Gastroesophageal sphincter (tissue), 4 donors: ENCODE measurements at places on chromosomes 3 and 15.

DNA sequence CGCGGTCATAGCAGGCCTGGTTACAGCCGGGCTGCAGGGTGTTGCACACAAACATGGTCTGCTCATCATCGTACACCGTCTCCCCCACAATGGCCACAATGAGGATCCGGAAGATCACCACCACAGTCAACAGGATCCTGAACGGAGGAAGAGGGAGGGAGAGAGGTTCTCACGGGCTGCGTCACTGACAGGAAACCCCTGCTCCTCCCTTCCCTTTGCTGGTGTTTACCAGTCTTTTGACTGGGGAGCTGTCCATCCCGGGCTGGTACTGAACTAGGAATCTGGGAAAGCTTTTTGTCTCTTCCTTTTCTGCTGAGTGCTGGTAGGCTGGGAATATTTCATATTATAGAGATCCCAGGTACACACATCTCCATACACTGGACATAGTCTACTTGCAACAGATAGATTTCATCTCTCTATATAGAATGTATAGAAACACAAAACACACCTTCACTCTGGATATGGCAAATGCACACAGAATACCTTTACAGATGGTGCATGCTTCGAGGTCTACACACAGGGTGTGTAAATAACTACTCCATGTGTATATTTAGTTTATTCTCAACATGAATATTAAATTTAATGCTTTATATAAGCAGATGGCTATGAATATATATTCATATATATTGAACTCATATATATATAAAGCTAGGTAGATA lies 1.4 kb downstream of the GJD2 start:
- no peak for ATAC-seq

GRCh38 chr3:100629421-100630127 lies 20.2 kb downstream of the ADGRG7 start:
- no peak for ATAC-seq

- no peak for ATAC-seq
Measured at GRCh38 chr3:186849374-186849975, 7.0 kb downstream of the ADIPOQ start.

DNA sequence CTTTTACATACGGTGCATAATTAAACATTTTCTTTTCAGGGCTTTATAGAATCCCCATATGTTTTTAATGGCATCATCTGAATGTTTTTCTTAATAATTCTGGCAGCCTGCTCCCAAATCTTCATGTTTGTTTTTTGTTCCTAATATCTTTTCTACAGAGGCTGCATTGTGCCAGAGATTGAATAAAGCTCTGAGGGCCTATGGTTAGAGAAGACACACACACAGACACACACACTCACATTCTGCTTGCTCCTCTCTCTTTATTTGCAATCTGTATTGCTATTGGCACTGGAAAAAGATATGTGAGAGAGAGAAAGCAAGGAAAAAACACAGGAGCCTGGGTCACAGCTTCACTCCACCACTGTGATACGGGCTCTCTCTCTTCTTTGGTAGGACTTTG lies 136.0 kb downstream of the MECOM start:
- ATAC-seq = no peak

- no peak for ATAC-seq
Measured at GRCh38 chr3:184563941-184564684, 2.5 kb downstream of the EPHB3 start.

DNA sequence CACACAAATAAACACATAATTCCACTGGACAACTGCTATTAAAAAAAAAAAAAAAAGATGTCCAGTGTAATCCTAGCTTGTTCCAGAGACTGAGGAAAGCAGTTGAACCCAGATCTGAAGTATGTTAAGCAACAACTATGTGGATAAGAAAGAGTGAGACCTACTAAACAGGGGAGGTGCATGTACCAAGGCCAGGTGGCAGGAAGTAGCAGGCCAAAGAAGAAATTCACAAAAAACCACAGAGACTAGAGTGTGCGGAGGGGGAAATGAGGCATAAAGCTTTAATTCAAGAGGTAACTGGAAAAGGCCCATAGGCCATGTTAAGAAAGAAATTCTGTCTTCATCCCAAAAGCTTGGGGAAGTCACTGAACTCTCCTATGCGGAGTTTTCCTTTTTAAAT lies 490.0 kb downstream of the NAALADL2 start:
- no peak for ATAC-seq

GRCh38 chr3:32592696-32593353 lies 22.2 kb upstream of the DYNC1LI1 start:
- no peak for ATAC-seq

DNA sequence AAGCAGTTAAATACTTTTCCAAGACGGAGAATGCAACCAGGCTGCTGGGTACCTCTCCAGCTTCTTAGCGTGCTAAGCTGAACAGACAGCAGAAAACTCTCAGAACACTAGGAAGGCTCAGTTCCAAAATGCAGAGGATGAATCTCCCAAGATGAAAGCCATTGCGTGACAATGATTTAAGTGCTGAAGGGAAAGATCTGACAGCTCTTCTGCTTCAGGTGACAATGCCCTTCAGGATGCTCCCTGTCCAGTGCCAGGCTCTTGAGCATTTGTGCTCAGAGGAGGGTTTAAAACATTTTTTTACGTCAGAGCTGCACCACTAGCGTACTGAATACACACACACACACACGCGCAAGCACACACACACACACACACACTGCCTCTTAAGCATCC lies 26.3 kb downstream of the ARHGEF3 start:
- ATAC-seq = no peak

DNA sequence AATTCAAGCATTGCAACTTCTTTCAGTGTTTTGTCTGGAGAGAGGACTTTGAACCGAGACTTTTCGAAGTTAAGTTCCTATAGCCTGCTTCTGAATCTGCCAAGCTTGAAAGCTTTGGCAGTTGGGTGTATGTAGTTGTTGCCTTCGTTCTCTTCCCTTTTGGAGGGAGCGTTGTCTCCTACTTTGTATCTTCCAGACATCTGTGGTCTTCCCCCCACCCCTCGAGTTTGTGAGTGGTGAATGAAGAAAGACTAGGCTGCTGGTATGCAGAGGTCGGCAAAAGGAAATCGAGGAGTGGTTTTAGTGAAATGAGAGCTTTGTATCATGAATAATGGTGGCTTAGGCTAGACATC lies 1.3 kb downstream of the CTNNB1 start:
- ATAC-seq = no peak

- no peak for ATAC-seq
Measured at GRCh38 chr3:116517308-116517707, 72.0 kb upstream of the LSAMP start.

DNA sequence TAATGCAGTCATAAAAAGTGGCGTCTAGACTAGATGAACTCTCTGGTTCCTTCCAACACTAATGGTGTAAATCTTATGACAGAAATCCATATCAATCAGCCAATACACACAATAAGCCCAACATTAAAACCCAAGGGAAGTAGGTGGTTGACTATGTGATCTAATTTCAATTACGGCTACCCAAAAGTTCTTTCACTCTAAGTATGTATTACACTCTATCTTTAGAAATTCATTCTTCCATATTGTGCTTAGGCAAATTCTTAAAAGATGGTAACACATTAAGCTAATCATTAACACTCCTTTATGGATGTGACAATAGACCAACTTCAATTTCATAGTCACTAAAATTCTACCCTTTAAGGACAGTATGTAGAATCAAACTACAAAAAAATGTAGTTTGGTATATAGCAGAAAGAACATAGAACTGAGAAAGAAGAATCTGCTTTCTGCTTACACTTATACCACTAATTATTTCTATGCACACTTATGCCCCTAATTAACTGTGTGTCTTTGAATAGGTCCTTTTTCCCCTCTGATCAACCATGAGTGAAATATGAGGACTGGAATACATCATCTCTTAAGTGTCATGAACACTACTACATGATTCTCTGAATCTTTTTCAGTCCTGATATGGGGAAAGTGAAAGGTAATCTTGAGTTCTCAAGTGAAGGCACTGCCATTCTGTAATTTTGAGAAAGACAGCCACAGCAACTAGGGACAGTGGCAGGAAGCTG lies 557.6 kb downstream of the IGSF11 start:
- no peak for ATAC-seq

DNA sequence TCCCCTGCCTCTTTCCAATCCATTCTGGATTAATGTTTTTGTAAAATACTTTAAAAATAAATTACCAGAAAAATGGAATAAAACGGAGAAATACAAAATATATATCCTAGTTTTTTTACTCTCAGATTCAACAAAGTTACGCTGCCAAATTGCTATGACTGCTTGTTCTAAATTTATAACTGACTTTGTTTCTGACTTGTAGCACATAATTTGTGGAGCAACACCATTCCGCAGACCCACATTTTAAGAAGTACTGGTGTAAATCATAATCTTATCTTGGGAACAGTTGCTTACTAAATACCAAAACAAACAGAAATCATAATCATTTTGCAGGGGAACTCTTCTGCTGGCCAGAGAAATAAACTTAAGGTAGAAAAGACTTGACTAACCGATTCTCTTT lies 339.4 kb upstream of the CBLB start:
- ATAC-seq = no peak

- ATAC-seq = no peak
Measured at GRCh38 chr3:123684209-123684608, 99.4 kb upstream of the HACD2 start.

- no peak for ATAC-seq
Measured at GRCh38 chr3:150300852-150301517, 107.1 kb upstream of the TSC22D2 start.

GRCh38 chr3:190593075-190593474 lies 79.2 kb downstream of the IL1RAP start:
- ATAC-seq = no peak

DNA sequence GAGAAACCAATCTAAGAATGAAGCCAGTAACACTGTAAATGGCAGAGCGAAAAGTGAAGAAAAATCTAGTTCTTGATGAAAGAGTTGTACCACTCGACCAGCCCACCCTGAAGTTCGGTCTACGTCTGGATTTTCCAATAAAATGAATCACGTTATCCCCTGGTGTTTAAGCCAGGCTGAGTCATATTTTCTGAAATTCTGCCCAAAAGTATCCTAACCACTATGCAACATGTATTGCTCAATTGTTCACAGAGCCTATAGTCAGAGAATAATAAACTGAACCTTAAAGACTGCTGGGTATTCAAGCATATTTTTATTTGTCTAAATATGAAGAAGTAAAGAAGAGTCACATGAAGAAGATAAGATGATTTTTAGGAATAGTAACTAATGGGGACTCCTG lies 245.7 kb downstream of the FGF12 start:
- no peak for ATAC-seq

- no peak for ATAC-seq
Measured at GRCh38 chr3:153129426-153129825, 32.6 kb upstream of the RAP2B start.

- no peak for ATAC-seq
Measured at GRCh38 chr3:170741756-170742529, 128.1 kb downstream of the RPL22L1 start.

- peak; percentile 65 for ATAC-seq
Measured at GRCh38 chr3:183984749-183985729, 32.6 kb downstream of the ABCC5 start.

GRCh38 chr3:67012564-67012963 lies 14.5 kb downstream of the KBTBD8 start:
- no peak for ATAC-seq

- ATAC-seq = no peak
Measured at GRCh38 chr3:69926385-69926784, 73.1 kb upstream of the SAMMSON start.

- no peak for ATAC-seq
Measured at GRCh38 chr3:143123353-143123984, 3.9 kb downstream of the CHST2 start.
